Inflammatory macrophage treated with lipopolysaccharide for 4 hours (primary cell): ENCODE measurements at places on chromosomes 11 and 22.
A peak's percentile ranks its signal among the peaks of the same experiment; 100 is the strongest.

DNA sequence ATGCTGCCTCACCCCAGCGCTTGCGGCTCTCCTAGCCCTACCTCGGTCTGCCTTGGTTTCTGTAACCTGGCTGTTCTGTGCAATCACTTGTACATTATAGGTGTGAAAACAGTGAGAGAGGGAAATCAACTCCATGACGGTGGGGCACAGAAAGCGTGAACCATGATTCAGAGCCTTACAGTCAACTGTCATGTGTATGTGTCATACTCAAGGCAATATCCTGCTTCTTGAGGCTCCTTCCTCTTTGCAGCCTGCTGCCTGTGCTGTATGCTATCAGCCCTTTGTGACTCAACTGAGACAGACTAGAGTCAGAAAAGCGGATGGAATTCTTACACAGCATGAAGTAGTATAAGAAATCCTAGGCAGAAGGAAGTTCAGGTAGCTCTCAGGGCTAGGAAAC lies 2.1 kb downstream of the NRIP3 start:
- peak; percentile 98 for DNase-seq

DNA sequence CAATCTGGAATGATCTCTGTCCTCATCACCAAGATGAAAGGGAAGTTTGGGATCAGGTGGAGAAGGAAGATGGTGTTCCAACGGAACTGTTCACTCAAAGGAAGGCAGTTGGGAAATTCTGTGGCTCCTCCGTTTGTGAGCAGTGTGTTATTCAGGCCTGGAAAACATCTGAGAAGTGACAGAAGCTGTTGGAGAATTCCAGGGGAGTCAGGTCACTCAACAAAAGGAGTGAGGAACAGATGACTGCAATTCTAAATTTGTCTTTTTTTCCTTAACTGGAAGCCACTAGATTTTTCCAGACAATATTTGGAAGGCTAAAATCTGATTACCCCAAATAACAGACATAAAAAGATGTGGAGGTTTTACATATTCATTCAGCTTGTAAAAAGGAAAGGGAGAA lies 107.8 kb downstream of the CD44 start:
- no peak for DNase-seq

GRCh38 chr22:37342065-37342464 lies 59.8 kb downstream of the CYTH4 start:
- DNase-seq = no peak

- DNase-seq = no peak
Observed at GRCh38 chr11:121453589-121454299, 977 bp upstream of the SORL1-AS1 start.

- DNase-seq = peak; percentile 19
Observed at GRCh38 chr11:112128483-112129121, 35.3 kb downstream of the IL18 start.

DNA sequence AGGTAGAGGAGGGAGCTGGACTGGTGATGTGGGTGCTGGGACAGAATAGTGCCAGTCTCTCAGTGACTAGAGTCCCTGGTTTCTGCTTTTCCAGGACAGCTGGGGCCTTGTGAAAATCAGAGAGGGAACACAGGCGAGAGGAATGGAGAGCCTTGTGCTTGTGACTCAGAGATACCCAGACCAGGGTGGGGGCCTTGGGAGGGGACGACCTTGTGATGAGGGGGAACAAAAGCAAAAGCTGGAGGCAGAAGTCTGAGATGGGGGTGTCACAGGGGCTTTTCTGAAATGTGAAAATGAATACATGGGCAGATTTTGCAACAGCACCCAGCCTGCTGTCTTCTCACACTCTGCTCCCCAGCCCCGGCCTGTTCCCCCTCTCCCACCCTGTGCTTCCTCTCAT lies 3.4 kb upstream of the NR1H3 start:
- DNase-seq = peak; percentile 96

- DNase-seq = no peak
Observed at GRCh38 chr11:62604460-62605120, 2.9 kb upstream of the MTA2 start.

GRCh38 chr22:35649026-35649553 lies 844 bp downstream of the APOL6 start:
- DNase-seq = no peak

GRCh38 chr11:111120161-111120560 lies 125.4 kb upstream of the POU2AF2 start:
- DNase-seq = no peak

DNA sequence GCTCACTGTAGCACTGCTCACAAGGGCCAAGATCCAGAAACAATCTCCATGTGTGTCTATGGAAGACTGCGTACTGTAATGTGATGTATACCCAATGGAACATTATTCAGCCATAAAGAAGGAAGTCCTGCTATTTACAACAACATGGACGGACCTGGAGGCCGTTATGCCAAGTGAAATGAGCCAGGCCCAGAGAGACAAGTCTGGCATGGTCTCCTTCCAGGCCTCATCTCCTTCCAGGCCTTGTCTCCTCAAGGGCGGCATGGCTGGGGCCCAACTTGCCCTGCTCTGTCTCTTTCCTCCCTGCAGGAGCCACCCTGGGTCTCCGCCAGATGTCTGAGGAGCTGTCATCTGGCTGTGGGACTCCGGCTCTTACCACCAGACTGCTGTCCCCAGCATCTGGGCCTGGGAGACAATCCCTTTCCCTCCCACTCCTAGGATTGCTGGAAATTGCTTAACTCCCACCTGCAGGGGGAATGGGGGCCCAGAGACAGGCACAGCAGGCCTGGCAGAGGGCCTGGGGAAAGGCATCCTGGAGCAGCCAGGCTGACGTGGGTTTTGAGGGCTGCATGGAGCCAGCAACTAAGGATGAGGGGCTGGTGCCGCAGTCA lies 1326.6 kb downstream of the TBC1D22A start:
- DNase-seq = no peak

DNA sequence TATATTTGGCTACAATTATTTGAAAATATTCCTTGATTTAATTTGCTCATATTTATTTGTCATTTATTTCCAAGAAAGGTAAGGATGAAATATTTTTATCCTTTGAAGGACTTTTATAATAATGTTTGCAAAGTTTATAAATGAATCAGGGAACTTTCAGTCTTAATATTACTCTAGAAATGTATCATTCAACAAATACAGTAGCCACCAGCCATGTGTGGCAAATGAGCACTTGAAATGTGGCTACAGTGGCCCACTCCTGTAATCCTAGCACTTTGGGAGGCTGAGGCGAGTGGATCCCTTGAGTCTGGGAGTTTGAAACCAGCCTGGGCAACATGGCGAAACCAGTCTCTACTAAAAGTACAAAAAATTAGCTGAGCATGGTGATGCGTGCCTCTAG lies 20.3 kb upstream of the PHF21A start:
- DNase-seq = no peak
